ENCODE measurements at places on chromosomes 4 and X.

DNA sequence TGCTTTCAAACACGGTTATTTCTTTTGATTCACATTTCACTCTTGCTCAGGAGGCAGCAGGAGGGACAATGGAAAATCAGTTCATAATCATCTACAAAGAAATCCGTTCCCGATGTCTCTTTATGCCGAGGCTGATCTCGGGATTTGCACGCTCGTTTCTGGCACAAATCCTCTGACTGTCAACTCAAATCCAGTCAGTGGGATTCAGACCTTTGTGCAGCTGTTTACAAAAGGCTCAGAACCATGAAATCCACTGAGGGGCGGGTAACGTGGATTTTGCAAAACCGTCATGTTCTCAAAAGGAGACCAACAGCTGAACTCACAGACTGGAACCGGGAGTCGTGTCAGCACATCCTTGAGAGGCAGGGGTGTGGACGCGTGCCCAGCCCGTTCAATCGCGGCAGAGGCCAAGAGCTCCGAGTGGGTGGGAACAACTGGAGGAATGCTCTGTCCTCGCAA lies 46.4 kb downstream of the ACOX3 start:
- DNase-seq, result peak; percentile 95

- DNase-seq, result peak; percentile 8
Observed at GRCh38 chr4:45865781-45866180, 258.1 kb downstream of the GABRG1 start.

- DNase-seq, result no peak
Observed at GRCh38 chrX:154011376-154012335, 8.0 kb downstream of the IRAK1 start.

DNA sequence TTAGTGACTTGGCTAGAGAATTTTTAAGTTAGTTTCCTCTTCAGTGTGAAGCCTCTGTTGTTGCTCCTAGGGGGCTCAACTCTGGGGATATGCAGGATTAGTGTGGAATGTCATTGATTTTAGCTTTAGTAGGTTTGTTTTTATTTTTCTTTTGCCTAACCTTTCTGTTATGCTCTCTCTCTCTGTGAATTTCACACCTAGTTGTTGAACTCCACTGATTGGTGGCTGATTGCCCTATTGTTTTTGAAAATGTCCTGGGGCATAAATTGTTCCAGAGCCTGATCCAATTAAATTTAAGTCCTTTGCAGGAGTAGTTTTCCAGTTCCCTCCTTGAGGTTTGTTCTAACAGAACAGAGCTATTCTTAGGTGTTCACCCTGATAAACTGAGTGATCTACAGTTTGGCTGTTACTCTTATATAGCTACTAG lies 393.3 kb upstream of the CTSO start:
- DNase-seq, result no peak

- DNase-seq, result peak; percentile 6
Observed at GRCh38 chr4:84167564-84167963, 331.5 kb downstream of the NKX6-1 start.

- peak; percentile 56 for DNase-seq
Observed at GRCh38 chrX:73127700-73128241, 48.5 kb upstream of the PABPC1L2A start.

GRCh38 chr4:42865572-42866189 lies 26.8 kb upstream of the GRXCR1 start:
- DNase-seq, result peak; percentile 54

GRCh38 chrX:44898411-44899221 lies 25.6 kb downstream of the KDM6A start:
- no peak for DNase-seq

DNA sequence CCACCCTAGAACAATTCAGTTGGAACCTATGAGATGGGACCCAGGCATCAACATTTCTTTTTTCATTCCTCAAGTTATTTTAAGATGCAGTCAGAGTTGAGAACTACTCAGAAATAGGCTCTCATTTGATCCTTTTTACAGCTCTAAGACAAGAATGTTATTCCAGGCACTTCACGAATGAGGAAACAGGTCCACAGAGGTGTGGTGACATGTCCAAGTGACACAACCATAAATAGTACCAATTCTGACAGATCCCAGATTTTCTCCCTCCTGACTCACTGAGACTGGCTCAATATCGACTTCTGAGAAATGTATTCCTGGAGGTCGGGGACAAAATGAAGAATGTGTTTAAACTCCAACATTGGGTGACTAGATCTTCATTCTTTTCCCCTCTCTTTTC lies 11.1 kb downstream of the TCEANC start:
- DNase-seq, result no peak

DNA sequence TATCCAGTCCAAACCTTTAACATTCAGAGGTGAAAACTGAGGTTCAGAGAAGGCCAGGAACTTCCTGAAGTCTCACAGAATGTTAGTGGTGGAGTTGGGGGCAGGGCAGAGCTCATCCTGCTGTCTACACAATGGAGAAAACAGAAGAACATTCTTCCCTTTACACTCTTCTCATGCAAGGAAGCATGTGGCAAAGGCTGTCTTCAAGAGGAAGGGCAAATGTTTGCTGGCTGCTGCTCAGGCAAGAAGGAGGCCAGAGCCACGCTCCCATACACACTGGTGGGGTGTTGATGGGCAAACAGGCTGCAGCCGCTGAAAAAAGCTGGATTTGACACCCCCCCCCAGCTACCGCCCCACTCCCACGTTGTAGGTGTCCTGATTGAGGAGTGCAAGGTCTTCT lies 32.5 kb downstream of the HMGB3 start:
- no peak for DNase-seq

DNA sequence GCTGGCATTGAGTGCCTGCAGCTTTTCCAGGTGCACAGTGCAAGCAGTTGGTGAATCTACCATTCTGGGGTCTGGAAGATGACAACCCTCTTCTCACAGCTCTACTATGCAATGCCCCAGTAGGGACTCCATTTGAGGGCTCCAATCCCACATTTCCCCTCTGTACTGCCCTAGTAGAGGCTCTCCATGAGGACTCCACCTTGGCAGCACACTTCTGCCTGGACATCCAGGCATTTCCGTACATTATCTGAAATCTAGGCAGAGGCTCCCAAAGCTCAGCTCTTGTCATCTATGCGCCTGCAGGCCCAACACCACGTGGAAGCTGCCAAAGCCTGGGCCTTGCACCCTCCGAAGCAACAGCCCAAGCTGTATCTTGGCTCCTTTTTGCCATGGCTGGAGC lies 8.4 kb upstream of the SMAD1 start:
- DNase-seq, result no peak

DNA sequence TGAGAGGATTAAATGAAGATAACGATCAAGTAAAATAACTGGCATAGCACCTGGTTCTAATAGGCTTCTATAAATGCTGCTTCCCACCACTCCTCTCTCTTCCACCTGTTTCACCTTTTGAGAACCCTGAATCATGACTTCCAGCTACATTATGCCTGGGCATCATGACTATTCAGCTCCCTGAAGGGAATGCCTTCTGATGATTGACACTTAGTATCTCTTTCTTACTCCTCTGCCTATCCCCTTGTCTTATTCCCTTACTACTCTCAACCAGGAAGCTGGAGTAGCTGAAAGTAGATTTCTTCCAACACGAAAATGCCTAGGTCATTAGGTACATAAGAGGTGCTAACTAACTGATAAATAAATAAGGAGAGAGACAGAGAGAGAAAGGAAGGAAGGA lies 24.7 kb upstream of the CXCL8 start:
- no peak for DNase-seq

GRCh38 chrX:119401569-119401968 lies 2.4 kb downstream of the SLC25A43 start:
- DNase-seq, result no peak

- no peak for DNase-seq
Observed at GRCh38 chr4:7587433-7588405, 153.0 kb upstream of the PSAPL1 start.

All from muscle of leg (tissue), 16 donors.